ENCODE measurements at places on chromosomes 1 and 21.

DNA sequence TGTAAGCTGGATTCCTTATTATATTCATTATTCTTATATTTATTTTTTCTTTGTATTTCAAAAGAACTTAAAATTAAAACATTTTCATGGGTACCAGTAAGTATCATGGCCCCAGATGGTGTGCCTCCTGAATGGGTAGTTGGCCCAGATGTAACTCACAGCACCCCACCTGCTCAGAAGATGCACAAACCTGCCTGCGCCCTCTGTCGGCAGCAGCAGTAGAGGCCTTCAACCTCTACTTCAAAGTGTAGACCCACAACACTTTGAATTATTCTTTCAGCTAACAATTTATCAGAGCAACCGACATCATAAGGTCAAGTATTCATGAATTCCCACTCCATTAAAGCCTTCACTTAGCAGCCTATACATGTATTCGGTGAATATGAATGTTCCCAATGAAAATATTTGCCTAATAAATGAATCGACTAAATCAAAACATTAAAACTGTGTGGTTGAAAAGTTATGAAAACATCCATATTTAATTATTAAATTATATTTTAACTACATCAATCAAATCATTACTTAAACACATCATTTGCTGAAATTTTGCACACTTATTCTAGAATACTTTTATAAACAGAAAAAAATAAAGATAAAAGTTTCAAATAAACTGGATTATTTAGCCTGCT, 25.4 kb downstream of the PIGM start:
- DNase-seq, result peak; percentile 62

- DNase-seq, result no peak
Observed at GRCh38 chr1:153648000-153648643, 10.4 kb upstream of the SNAPIN start.

- DNase-seq, result no peak
Observed at GRCh38 chr21:20445971-20446370, 552.2 kb upstream of the NCAM2 start.

DNA sequence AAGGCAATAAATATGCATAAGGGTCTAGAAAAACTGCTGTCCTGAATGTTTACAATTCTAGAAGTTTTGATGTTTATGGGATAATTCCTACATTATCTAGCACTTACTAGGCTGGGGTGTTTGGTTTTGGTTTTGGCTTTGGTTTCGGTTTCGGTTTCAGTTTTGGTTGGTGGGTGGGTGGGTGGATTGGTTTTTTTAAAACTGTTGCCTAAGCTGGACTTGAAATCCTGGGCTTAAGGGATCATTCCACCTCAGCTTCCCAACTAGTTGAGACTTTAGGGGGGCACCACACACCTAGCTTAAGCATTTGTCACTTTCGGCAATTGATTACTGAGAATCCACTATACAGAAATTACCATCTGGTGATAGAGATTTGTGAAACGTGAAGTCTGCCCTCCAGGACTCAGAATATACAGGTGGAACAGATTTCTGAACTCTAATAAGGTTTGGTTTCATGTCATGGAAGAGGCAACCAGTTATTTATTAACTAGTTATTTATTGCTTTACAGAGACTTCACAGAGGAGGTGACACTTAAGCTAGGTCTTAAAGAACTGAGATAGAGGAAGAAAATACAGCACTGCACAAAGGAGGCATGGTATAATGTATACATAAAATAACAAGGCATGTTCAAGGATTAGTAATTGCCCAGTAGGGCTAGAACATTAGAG, 69.6 kb downstream of the PIK3R3 start:
- peak; percentile 73 for DNase-seq

DNA sequence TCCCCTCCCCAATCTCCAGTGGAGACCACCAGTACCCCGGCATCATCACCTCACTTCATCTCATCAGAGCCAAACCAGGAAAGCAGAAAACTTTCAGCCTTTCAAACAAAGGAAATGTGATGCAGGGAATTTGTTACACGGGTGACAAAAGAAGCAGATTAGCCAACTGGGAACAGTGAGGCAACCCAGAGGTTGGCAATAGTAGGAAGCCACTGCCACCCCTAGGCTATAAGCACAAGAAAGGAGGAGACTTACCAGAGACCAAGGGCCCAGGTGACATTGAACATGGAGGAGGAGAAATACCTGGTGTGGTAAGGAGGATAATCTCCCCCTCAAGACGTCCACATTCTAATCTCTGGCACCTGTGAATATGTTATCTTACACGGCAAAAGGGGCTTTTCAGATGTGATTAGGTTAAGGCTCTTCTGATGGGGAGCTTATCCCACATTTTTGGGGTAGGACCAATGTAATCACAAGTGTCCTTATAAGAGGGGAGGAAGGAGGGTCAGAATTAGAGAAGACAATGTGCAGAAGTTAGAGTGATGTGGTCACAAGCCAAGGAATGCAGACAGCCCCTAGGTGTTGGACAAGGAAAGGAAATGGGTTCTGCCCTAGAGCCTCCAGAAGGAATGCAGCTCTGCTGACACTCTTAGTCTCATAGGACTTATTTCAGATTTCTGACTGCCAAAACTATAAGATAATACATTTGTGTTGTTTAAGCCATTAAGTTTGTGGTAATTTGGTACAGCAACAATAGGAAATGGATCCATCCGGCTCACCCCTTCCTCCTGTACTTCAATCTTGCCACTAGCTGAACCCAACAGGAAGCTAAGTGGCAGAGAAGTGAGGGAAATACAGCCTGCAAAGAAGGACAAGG, 83.6 kb upstream of the VAV3 start:
- DNase-seq, result no peak

GRCh38 chr1:36845802-36846201, 188.5 kb downstream of the GRIK3 start:
- no peak for DNase-seq

DNA sequence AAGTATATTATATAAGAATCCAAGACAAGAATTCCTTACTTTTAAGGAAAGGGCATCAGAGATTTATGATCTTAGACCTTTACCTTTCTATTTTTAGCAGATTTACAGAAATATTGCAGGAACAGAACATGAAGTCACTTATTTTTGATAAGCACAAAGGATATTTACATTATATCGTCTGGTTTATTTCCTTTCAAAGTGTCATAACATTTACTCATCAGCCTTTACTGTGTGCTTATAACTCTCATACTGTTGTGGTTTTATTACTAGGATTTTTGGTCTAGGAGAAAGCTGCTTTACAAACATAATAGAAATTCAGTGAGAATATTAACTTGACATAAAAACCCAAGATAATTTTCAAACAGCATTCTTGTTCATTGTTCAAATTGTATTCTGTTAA, 47.6 kb downstream of the APP start:
- DNase-seq, result peak; percentile 67

Data from fibroblast of villous mesenchyme (primary cell).